ENCODE measurements at places on chromosomes 4 and X. TPM values are rescaled to one million over a fixed set of nuclear protein-coding genes. Genes with fewer than 3 reads are reported as not detected.

Gene PHKA1
- total RNA-seq: 28.6 TPM

- no peak for DNase-seq
Measured at GRCh38 chr4:70991596-70991995, 1.9 kb upstream of the DCK start.

DNA sequence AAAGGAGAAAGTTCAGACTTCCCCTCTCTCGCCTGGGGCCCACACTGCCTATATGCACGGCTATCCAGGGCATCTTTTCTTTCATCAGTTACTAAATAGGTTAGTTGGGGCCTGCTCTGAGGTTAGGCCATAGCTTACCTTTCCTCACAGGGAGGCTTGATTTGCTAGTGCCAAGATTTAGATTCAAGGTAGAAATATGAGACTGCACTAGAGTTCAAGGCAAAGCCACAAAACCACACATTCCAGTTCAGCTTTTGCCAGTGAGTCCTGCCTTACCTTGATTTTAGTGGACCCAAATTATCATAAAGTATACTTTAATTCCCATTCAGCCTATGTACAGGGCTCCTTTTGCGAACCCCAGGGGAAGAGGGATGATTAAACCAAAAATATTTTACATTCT, 762.8 kb downstream of the PDHA2 start:
- DNase-seq: no peak

DNA sequence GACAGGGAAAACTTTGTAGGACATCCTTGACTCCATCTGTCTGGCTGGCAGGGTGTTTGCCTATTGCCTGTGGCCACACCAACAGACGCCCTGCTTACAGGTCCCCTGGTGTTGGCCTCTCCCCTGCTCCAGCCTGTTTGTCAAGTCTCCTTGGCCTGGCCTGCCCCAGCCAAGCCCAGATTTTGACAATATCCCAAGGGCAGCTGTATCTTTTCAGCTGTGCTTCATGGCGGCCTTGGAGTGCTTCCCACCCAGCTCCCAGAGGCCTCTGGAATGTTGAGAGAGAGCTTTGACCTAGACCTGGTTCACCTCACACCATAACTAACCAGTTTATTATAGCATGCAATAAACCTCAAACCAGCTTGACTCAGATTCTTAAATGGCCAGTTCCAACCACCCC, 204.0 kb upstream of the NHS start:
- no peak for DNase-seq

Gene GAGE12G
- total RNA-seq: 0.49 TPM

Gene ACOT9
- 44.5 TPM for total RNA-seq

DNA sequence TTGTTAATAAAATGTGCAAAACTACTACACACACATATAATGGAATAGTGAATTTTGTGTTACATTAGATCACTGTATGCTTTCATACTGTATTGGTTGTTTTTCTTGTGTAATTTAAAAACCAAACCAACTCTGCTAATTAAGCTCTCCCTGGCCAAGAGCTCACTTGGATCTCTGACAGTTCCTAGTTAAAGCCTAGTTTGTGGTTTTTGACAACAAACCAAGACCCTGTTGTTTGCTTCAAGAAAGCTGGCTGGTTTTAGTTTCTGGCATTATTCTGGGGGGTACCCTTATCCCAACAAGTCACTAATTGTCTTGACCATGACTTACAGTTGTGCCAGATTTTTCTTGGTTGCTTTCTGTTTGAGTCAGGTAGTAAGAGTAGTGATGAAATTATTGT, 121.4 kb upstream of the CXorf66 start:
- DNase-seq: no peak

GRCh38 chr4:178306565-178306964, 864.3 kb upstream of the AGA start:
- DNase-seq: no peak

DNA sequence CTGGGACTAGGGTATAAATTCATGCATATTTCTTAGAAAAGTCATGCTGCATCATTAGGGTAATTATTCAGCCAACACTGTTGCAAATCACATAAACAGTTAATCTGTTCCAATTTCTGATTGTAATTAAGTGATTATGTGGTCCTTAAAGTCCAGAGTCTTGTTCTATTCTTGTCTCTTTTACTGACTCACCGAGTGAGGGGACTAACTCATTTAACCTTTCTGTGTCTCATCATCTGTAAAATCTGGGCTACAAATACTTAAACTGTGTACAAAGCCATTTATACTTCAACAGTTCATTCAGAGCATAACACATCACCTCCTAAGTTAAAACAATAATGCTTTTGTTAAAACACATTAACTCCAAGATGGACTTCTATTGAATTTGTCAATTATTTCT, 65.4 kb upstream of the KLHL13 start:
- no peak for DNase-seq

- no peak for DNase-seq
Measured at GRCh38 chr4:141730805-141731204, 94.4 kb downstream of the IL15 start.

- DNase-seq: no peak
Measured at GRCh38 chrX:8089141-8089540, 81.9 kb downstream of the VCX2 start.

DNA sequence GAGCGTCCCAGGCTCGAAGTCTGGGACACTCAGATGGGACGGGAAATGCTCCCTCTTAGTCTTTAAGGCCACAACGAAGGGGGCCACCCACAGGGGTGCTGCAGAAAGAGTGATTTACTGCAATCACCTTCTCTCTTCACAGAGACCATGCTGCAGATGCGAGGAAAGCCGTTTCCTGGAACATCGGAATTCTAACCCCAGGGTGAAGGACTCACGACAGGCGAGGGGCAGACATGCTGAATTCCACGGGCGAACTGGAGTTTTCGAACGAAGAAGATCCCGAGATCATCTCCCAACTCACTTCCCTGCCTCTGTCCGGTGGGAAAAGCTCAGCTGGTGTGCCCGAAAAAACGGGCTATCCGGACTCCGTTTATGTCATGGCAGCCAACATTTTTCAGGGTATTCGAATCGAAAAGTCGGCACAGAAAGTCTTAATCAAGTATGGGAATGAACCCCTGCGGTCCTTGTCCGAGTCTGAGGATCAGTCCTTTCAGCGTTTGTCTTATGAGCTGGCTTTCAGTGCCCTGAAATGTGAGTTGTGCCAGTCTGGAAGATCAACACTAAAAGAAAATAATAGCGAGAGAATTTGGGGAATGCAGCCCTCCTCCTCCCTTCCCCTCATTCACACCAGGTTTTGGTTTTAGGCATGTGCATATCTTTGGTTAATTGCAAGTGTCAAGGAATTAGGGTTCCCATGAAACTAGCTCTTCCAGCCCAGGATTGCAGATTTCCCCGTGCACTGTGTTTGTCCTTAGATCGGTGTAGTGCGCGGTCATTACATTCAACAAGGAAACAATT, 905 bp downstream of the NSUN7 start:
- DNase-seq: no peak

GRCh38 chr4:177737387-177737940, 295.2 kb upstream of the AGA start:
- DNase-seq: no peak

DNA sequence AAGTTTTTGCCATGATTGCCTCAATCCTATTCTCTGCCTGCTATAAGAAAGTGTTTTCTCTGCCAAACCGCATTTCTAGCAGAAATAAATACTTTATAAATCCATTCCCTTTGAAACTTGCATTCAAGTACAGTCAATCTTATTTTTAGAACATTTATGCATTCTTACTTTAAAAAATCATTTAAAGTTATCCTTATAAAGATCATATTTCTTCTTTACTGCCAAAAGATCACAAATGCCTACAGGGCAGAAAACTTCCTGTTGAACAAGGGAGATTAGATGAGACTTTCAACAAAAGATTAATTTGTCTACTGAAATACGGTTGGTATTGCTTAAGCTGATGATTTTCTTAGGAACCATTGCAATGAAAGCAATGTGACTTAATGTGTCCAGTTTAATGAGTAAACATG, 207.2 kb upstream of the SLIT2 start:
- no peak for DNase-seq

Gene NLGN3
- 0.28 TPM for total RNA-seq

DNA sequence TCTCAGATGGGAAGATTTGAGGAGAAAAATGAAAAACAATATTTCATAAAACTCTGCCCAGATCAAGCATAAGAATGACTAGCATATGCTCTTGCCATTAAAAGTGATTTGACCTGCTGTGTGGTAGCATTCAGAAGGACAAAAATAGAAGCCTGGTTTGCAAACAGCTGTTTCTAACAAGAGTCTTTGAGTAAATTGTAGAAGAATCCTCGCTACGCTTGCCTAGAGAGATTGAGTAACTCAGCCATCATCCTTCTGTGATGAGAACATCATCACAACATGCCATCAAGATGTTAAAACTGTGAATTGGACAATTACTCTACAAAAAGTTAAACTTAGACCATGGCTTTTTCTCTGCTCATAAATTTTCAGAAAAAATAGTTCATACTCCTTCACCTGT, 168.9 kb upstream of the PUDP start:
- no peak for DNase-seq

DNA sequence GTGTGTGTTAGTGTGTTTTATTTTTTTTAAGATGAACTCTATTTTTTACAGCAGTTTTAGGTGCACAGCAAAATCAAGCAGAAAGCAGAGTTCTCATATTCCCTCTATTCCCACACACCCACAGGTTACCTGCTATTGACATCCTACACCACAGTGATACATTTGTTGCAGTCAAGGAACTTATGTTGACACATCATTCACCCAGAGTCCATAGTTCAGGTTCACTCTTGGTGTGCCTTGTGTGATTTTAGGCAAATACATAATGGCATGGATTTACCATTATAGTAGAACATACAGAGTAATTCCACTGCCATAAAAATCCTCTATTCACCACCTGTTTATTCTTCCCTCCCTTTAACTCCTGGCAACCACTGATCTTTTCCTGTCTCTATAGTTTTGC, 28.7 kb downstream of the DIAPH2 start:
- DNase-seq: no peak

- DNase-seq: no peak
Measured at GRCh38 chrX:43644124-43644701, 11.9 kb upstream of the MAOA start.

Gene SMR3B
- total RNA-seq: not detected
